ENCODE measurements at places on chromosomes 5 and 9.

GRCh38 chr9:6838158-6838557 is 80.4 kb downstream of the KDM4C start:
- no peak for DNase-seq

- DNase-seq: no peak
Measured at GRCh38 chr5:62259699-62260250, 46.2 kb upstream of the KIF2A start.

DNA sequence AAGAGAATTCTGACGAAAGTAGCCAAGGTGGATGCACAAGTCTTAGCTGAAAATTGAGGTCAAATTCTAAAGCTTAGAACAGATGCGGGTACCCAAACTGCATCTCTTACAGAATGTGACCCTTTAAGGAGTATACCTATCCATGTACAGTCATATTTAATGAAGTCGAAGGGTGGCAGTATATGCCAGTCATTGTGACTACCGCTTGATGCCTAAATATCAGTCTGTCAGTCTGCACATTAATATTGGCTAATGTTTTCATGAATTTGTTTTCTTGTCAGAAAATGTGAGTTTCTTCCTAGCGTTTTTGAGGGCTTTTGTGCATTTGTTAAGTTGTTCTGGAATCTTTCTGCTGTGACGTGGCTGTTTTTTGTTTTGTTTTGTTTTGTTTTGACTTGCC is 264.5 kb upstream of the ELAVL2 start:
- DNase-seq: no peak

GRCh38 chr5:176739461-176740051 is 70.8 kb upstream of the UNC5A start:
- DNase-seq: peak; percentile 43

DNA sequence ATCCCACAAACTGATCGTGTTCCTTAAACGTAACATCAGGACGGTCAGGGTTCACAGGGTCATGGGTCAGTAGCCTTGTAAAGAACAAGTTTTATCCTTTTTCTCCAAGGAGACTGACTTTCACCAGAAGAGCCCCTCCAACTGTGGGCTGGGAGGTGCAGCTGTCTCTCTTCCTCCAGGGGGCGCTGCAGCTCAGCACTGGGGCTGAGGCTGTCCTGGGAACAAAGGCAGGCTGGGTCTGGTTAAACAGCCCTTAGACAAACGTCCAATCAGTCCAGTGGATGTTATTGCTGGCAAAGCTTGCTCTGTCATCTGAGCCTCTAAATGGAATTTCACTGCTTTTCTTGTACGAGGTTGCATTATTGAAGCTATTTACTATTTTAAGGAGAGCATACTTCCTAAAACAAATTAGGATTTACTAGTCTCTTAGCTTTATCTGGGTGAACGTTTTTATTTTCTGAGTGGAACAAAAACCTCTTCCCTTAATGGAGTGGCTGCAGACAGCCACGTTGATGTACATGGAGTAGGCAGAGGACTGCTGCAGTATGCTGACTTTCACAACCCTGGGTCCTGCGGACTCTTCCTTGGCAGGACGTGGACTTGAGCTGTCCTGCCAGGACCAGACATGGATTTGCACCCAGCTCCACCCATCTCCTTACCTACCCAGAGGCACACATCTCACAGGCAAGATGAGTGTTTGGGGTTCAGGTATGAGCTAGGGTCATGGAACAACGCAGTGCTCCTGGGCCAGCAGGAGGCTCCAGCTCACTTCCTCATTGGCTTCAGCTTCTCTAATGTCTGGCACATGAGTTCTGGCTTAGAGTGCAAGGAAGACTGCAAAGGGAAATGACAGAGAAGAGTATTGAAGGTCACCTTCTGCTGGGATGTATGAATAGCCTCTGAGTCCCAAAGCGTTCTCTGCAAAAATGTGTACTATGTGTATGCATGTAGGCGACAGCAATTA is 7.8 kb downstream of the EXOSC2 start:
- DNase-seq: peak; percentile 53

DNA sequence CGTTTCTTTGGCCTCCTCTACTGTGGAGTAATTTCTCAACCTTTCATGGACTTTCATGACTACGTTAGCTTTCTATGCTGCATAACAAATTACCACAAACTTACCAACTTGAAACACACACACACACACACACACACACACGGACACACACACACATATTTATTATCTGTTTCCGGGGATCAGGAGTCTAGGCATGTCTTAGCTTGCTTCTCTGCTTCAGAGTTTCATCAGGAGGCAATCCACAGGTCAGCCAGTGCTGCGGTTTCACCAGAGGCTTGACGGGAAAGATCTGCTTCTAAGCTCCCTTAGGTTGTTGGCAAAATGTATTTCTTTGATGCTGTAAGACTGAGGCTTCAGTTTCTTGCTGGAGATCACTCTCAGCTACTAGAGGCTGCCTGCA is 59.0 kb upstream of the C9orf72 start:
- DNase-seq: no peak

- no peak for DNase-seq
Measured at GRCh38 chr9:126986506-126986951, 71.9 kb downstream of the RALGPS1 start.

- no peak for DNase-seq
Measured at GRCh38 chr5:72046106-72046505, 61.2 kb upstream of the MAP1B start.

GRCh38 chr5:137487600-137487999 is 11.5 kb downstream of the SPOCK1 start:
- DNase-seq: no peak

GRCh38 chr9:77133011-77133410 is 44.3 kb upstream of the VPS13A start:
- no peak for DNase-seq

DNA sequence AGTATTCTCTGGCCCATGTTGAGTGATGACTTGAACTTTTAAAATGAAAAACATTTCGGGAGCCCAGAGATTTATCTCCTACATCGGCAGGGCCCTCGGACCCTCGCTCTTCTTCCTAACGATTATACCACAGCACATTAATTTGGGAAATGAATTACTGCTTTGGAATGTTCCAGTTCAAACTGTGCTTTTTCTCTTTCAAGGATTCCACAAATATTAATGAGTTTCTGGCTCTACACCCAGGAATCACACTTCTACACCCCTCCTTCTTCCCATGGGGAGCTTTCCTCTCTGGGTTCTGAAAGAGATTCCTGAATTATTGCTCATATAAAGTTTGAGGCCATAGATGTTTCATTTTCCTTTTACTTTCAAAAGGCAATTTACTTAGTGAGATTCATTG is 41.2 kb downstream of the NSG2 start:
- DNase-seq: no peak

- DNase-seq: peak; percentile 41
Measured at GRCh38 chr9:86947146-86948073, at the start of gene GAS1. GAS1 (minus strand) TSS chr9:86947506; CDS start chr9:86946779, 727 bp downstream.

- DNase-seq: no peak
Measured at GRCh38 chr5:176803943-176804498, 6.3 kb upstream of the UNC5A start.

- no peak for DNase-seq
Measured at GRCh38 chr5:37869216-37869615, 29.4 kb upstream of the GDNF start.

DNA sequence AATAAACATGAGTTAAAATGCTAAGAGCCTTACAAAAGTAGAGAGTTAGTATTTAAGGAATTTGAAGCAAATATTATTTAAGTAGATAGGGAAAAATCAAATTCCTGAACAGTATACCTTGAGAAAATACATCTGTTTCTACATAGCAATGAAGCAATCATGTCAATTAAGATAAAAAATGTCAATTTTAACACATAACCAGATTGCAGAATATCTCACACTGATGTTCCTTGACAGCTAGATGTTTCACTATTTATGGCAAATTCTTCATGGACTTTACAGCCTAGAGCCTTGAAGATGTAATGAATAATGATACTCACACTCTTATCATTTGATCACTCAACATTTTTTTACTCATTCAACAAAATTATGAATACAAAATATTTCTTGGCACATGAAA is 708.2 kb upstream of the PTPRD start:
- DNase-seq: no peak

DNA sequence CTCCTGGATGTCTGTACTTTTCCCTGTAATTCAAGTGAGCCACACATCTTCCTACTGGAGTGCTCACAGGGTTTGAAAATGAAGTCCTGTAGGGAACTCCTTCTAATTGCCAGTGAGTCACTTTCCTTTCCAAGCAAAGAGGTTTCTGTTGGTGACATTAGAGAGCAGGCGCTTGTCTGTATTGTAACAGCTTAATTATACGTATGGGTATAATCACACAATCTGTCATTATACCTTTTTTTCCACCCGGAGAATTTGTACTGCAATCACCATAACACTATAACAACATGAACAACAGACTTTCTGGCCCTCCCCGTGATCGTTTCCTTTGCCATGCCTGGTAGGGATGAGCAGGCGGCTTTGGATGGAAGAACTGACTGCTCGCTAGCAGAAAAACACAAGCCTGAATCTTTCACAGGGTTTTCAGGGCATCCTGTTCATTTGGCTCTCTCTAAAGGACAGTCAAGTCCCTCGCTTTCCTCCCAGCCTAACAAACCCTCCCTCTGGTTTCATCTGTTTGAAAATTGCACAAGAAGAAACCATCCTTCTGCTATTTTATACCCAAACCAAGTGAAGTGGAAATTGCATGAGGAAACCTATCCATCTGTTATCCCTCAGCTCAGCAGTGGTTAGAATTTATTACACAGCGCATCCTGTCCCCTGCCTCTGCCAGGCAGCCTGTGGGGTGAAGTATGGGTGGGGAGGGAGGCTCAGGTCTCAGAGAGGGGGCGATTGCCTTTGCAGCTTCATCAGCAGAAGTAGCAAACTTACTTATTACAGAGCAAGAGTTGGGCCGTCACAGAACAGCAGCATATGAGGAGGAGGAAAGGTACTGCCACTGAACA is 307.0 kb upstream of the TLE4 start:
- no peak for DNase-seq

DNA sequence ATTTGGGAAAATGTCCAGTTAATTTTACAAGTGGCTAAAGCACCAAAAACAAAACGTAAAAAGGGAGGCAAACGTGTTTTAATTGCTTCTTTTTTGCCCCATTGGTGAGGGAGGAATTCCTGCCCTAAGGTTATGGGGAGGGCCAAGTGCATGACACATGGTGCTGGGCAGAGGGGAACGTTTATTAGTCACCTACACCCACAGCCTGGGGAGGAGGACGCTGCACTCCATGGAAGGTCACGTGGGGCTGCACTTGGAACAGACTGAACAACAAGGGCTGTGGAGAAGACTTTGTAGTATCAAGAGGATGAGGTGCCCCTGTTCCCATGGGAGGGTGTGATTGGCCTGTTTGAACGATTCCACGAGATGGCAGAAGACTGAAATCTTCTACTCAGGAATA is 13.7 kb upstream of the ADAMTS16 start:
- DNase-seq: no peak

DNA sequence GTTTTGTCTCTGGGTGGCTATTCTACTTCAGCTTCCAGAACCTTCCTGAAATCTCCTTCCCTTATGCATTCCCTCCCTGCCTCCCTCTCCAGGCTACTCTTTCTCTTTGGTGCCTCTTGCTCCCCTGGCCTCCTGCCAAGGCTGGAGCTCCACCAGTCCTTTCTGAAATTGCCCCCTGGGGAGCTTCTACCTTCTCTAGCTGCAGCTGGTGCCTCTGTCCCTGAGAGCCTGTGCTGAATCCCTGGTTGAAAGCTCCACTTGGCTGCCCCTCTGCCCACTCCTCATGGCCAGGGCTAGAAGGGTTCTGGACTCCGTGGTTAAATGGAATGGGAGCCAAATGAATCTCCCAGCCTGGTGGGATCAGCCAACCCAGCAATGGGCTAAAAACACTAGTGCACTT is 80.1 kb downstream of the COL15A1 start:
- DNase-seq: peak; percentile 20

DNA sequence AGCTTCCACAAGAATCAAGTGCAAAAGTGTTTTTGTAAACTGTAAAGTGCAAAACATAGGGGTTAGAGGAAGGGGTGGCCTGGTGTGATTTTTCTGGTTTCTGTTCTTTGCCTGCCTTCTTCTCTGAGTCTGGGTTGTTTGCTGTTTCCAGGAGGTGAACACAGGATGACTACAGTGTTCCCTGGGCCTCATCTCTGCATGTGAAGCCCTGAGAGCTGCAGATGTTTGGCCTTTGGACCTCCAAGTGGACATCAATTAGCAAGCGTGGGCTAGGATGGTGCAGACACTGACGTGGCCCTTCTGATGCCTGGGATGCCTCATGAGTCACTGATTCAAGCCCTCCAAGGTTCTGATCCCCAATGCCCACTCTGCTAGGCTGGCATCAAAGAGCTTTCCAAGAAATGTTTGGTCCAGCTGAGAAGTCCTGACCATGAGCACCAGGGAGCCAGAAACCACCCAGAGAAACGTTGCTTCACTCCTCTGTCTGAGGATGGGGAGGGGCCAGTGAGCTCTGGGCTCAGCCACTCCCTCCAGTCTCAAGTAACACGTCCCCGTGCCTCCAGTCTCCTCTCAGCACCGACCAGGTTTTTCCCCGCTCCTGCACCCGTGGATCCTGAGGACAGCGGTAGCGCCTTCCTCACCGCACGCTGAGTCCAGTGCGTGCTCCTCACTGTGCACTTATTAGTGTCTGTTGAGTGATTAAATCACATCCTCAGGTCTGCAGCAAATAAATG is 7.6 kb downstream of the IL9 start:
- DNase-seq: no peak

GRCh38 chr5:7325975-7326913 is 69.7 kb upstream of the ADCY2 start:
- no peak for DNase-seq

GRCh38 chr5:178872302-178872701 is 12.5 kb downstream of the ZNF354B start:
- no peak for DNase-seq

GRCh38 chr9:19481121-19481870 is 72.5 kb downstream of the ACER2 start:
- no peak for DNase-seq

DNA sequence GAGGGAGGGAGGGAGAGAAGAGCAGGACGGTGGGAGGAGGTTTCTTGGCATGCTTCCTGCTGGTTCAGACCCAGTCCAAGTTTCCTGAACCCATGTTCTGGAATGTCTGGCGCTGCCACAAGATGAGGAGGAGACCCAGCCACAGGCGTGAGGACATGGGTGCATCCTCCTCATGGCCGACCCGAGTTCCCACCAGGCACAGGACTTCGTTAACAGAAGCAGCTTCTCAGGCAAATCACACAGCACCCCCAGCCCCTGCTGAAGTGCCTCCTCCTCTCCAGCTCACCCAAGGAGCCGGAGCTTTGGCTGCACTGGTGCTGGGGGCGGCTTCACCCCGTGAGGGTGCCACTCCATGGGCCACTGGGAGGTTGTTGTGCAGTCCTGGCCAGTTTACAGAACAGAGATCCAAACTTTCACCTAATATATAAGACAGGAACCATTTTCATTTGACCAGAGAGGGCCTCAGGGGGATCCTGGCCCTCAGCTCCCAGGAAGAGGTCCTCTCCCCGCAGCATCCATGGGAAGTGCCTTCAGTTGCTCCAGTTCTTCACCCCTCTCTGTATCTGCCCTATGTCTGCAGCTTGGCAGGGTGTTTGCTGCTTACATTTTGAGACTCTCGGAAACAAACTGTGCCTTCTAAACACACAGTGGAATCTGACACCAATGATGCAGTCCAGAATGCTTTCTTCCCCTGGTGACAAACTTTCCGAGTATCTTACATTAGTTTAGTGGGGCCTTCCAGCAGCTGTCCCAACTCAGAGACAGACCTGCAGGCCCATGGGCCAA is 10.2 kb upstream of the NKD2 start:
- no peak for DNase-seq

All from SHP77 (cell line).